ENCODE measurements at places on chromosomes 1 and 21.

- peak; percentile 95 for DNase-seq
These were observed 19.8 kb downstream of the CTNNBIP1 start for GRCh38 chr1:9890224-9890731.

DNA sequence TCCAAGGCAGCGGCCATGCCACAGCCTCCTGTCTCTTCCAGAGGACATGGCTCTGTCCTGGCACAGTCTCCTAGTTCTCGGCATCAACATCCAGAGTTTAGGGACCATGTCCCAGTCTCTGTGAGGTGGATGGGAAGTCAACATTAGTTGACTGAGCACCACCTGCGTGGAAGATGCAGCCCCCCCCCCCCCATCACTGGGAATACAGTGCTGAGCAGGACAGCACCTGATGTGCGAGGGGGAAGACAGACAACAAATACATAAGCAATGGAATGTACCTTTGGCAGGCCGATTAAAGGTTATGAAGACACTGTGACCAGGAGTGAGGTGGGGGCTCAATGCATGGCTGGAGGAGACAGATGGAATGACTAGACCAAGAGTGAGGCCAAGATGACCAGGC is 26.6 kb downstream of the KNCN start:
- no peak for DNase-seq

DNA sequence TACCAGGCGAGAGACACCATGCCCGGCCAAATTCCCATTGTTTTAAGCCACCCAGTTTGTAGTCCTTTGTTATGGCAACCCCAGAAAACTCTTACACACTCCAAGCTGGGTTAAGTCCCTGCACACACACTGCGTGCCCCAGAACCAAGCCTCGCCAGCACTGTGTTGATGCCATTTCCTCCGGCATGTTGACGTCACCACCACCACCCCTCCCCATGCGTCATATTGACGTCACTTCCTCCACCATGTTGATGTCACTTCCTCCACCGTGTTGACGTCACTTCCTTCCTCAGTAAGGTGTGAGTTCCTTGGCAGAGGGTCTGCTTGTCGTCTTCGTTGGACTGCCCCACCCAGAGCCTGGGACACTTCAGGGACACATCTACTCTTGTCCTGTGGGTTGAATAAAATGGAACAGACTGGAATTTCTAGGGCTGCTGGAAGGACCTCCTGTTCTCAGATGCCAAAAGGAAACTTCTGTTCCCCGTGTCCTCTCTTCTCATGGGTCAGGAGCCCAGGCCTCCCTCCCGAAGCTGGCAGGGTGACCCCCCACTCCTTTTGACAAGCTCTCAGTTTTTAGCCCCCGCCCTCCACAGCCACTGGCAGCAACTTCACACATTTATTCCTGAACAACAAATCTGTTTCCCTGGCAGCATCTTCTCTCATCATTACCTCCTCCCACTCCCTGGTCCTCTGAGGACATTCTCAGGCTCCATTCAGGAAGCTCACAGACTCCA is 643.3 kb downstream of the NPHP4 start:
- DNase-seq: no peak

GRCh38 chr1:115452600-115453329 is 114.7 kb upstream of the NGF start:
- DNase-seq: no peak

DNA sequence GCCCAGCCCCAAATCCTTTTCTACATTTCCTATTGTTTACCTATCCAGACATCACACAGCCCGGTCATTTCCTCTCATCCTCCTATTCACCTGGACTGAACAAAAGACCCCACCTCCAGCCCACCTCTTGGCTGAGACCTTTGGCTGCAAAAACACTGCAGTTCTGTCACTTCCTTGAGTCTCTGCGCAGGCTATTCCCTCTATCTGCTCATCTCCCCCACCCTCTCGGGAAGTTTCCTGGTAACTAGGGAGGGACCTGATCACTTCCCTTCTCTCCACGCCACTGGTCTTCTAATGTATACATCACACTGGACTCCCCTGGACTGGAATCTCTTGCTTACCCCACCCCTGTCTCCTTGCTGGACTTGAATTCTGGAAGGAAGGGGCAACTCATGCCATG is 5.3 kb downstream of the HTR1D start:
- DNase-seq: no peak

GRCh38 chr1:147791876-147792275 is 31.5 kb upstream of the GJA5 start:
- DNase-seq: no peak

GRCh38 chr1:106975944-106976343 is 80.5 kb upstream of the PRMT6 start:
- DNase-seq: peak; percentile 13

DNA sequence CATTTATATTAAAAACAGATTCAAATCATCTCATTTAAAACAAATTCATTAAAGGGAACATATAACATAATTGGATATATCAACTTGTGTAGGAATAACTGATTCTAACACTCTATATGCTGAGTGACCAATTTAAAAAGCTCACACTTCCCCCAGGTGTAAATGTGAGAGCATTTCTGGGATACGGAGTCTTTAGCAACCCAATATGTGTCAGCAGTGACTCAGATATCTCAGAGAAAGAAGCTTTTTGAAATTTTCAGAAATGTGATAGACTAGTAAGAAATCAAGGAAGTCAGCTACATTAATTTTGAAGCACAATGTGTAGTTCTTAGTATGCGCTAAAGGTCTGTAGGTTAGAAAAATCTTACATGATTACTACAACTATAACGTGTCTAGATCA is 87.9 kb upstream of the SERTAD4 start:
- DNase-seq: no peak

GRCh38 chr1:48940962-48941732 is 164.5 kb upstream of the BEND5 start:
- DNase-seq: no peak

GRCh38 chr1:119870917-119871596 is 25.3 kb downstream of the ADAM30 start:
- peak; percentile 77 for DNase-seq

GRCh38 chr1:237013608-237014007 is 9.4 kb upstream of the MT1HL1 start:
- DNase-seq: no peak

DNA sequence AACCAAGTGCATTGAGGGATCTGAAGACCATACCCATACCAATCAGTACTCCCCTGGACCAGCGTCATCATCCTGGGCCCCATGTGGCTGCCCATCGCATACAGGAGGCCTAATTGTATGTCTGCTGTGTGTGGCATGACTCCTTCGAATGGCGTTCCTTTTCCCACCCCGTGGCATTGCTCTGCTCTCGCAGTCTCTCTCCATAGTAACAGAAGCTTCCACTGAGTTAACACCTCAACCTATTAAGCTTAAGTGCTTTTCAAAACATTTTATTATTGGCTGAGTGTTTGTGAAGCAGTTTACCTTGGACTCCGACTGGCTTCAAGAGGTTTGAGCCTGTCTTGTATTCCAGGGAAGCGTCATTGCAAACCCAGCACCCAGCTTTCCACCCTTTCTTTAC is 187.1 kb upstream of the LMO4 start:
- DNase-seq: no peak

- peak; percentile 53 for DNase-seq
These were observed 71.8 kb upstream of the MACF1 start for GRCh38 chr1:39132505-39133339.

DNA sequence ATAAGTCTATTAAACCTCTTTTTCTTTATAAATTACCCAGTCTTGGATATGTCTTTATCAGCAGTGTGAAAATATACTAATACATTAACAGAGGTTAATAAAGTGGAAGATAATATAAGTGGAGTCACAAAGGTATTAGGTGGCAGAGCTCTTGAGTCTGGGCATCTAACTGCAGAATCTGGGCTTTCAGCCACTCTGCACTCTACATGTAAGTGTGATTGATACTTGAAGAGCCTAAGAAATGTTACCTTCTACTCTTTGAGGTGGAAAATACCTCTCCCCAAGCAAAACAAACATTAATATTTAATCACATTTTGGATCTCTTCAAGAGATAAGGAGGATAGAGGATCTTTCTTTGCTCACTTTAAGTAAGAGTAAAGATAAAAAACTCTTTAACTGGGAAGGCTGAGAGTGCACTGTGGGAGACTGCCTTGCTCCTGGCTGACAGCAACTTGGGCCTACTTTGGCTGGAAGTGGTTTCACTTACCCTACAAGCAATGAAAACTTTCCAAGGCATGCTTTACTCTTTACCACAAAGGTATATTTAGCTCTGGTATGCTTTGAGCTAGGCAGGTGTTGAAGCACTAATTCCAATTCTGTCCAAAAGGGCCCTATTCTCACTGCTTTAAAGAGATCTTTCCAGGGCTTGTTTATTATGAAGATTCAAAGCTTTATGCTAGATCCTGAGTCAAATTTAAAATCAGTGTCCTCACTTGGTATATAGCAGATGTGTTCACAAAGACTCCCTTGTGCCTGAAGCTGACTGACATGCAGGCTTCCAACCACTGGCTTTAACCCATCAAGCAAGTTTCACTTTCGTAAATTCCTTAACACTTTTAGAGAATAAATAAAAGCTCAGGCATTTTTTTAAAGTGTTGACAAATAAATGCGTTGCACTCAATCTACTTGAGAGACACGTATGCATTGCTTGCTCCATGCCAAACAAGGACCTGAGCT is 245.3 kb upstream of the ZP4 start:
- no peak for DNase-seq

DNA sequence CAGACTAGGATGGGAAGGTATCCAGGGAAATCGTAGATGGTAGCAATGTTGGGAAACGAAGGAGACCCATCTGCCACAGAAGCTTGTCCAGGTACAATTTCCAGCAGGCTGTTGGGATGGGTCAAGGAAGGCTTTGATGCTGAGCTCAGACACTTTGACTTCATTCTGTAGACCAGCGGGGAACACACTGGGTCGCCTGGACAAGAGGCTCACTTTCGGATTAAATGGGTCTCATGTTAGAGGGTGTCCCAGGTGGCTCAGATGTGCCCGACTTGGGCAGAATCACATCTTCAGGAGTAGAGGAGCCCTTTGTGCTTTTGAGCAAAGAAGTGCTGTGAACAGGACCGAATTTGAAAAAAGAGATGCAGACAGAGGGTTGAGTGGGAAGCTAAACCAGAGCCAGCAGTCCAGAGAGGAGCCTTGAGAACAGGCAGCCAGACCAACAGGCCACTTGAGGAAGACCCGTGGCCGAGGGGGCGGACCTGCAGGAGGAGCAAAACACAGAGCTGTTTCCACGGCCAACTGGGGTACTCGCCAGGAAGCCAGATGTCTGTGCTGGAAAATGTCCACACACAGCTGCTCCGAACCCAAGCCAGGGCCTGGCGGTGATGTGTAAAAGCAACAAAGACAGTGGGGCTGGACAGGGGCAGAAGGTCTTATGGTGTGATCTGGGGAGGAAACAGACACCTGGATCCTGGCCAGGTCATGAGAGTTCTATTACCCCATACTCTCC is 146.9 kb downstream of the AJAP1 start:
- DNase-seq: no peak

- DNase-seq: peak; percentile 58
These were observed at the start of gene ABL2 for GRCh38 chr1:179229214-179230140. TSS of gene ABL2 (minus strand) at chr1:179229677. CDS start at chr1:179229397, 280 bp downstream.
